Pulmonary artery endothelial cell (primary cell): ENCODE measurements at places on chromosomes 2 and 18. TPM values are rescaled to one million over a fixed set of nuclear protein-coding genes. Genes with fewer than 3 reads are reported as not detected.

Gene FKBP7
- total RNA-seq = 17.8 and 26.2 TPM in 2 replicates

Gene TMEM169
- total RNA-seq = 0.07 and 0.14 TPM in 2 replicates

Gene IL36RN
- total RNA-seq = not detected in 2 replicates

Gene GKN2
- not detected in 2 replicates for total RNA-seq

Gene HRH4
- total RNA-seq = 0.07 TPM in 1 of 2 replicates, not detected in the other

Gene ST8SIA3
- total RNA-seq = not detected in 2 replicates

Gene DNAJC10
- 165 and 174 TPM in 2 replicates for total RNA-seq

Gene CPLX4
- total RNA-seq = not detected in 2 replicates

GRCh38 chr2:53777134-53777533 lies 9.5 kb downstream of the CHAC2 start:
- DNase-seq = no peak

DNA sequence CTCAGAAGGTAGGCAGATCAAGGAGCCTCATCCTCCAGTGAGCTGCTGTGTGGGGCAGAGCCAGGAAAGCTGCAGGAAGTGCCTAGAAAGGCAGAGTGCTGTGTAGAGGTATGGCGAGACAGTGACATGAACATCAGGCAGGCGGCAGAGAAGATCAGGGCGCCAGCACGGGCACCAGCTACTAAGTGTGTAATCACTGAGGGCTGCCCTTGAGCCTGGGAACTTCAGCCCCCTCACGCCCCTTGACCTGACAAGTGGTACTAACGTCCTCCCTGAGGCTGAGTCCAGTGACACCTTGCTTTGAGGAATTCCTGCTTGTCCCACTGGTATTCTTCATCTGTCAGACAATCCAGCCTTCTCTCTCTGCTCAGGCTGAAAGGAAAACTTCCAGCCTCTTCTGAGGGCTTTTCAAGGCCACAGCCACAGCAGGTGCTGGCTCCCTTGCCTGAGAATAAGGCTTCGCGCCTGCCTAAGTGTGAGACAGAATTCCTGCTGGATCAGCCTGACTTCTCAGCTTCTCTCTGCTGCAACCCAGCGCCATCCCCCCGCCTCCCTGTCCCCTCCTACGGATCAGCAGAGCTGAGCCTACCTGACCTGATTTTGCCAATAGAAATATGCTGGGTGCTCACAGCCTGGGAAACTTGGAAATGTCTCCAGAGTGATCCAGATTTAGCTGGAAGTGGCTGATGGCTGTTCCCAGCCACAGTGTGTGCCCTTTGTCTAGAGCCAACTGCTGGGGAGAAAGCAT lies 148.0 kb downstream of the SMAD7 start:
- DNase-seq = no peak

DNA sequence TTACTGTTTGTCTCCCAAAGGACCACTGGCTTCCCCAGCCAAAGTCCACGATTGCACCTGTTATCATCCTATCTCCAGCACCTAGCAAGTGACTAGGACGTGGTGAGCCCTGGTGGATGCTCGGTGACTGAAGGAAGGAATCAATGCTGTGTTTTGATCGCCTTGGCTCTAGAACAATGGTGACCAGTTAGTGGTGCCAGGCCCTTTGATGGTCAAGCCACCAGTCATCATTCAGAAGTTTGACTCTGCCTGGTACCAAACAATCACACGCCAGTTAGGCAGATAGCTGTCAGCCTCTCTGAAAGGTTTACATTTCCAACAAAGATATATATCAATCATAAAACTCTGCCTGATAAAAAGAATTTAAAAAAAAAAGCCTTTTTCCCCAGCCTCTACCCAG lies 244.1 kb downstream of the SH3BP4 start:
- DNase-seq = no peak
